ENCODE measurements at places on chromosomes 7 and 10. TPM values are rescaled to one million over a fixed set of nuclear protein-coding genes. Genes with fewer than 3 reads are reported as not detected.

Gene PTN
- total RNA-seq, result 56.6 TPM

GRCh38 chr7:5177060-5177459 is 13.0 kb upstream of the WIPI2 start:
- no peak overlapping the region for H3K27ac ChIP-seq
- H3K36me3 ChIP-seq, result no peaks in the 10 kb centered on the region
- no peaks in the 10 kb centered on the region for H3K4me1 ChIP-seq

- no peak for DNase-seq
- no peaks in the 10 kb centered on the region for H3K4me1 ChIP-seq
- no peak overlapping the region for H3K27ac ChIP-seq
- H3K4me3 ChIP-seq, result no peak overlapping the region
Measured at GRCh38 chr7:157043745-157044144, 33.3 kb upstream of the MNX1 start.

DNA sequence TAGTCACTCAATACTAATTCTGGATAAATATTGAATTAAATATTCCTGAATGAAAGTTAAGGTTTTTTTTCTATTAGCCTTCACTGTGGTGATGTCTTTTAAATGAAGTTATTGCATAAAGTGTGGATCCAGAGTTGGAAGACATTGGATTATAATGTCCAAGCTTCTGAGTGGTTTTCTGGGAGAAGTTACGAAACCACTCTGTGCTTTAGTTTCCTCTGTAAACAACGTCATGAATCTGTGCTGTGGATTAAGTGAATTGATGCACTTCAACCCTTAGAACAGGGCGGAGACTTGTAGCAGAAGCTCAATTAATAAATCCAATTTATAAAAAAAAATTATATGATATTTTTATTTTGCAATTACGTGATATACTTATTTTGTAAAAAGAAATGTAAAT is 271.7 kb downstream of the BICC1 start:
- H3K36me3 ChIP-seq, result no peaks in the 10 kb centered on the region
- H3K4me3 ChIP-seq, result no peak overlapping the region
- no peaks in the 10 kb centered on the region for H3K27me3 ChIP-seq
- no peak overlapping the region for H3K27ac ChIP-seq

DNA sequence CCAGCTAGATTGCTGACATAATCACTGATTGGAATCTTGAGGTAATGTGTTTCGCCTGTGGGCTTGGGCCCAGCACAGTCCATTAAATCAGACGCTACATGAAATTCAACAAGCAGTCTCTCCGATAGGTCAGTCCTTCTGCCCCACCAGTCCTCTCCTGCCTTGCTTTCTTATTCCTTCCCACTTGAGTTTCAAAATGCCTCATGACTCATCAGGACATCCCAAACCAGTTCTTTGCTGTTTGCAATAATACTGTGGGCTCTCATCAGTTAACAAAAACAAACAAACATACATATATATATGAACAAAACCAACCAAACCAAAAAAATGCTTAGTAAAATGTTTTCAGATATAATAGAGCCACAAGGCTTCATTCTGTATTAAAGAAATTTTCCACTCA is 599.0 kb downstream of the SORCS1 start:
- H3K27ac ChIP-seq, result no peak overlapping the region
- H3K27me3 ChIP-seq, result no peaks in the 10 kb centered on the region
- no peaks in the 10 kb centered on the region for H3K4me1 ChIP-seq
- H3K36me3 ChIP-seq, result no peaks in the 10 kb centered on the region
- DNase-seq, result no peak

DNA sequence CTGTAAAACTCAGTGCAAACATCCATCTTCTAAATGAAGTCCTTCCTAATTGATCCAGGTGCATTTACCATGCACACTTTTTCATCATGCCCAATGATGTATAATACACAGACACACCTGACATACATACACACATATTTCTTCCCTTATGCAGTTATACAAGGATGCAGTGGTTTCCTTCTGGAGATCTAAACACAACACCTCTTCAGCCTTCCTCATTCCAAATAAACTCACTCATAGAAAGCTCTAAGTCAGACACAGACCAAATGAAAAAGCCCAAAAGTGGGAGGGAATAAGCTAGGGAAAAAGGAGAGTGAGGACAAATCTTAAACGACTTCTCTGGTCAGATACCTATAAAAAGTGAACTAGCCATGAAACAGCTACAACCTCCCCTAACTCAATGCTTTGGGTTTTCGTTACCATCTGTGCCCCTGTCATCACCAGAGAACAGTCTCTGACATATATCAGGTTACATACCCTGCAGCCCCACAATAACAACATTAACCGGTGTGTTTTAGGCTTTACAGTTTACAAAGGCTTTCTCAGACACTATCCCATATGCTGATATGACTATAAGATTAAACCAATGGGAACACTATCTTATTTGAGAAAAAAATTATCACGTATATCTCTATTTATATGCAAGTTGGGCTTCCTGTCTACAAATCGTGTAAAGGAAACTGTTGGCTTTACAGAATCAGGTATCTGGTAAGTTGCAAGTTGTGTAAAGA is 675.2 kb downstream of the PHTF2 start:
- H3K27ac ChIP-seq, result no peak overlapping the region
- no peaks in the 10 kb centered on the region for H3K36me3 ChIP-seq
- DNase-seq, result no peak
- no peaks in the 10 kb centered on the region for H3K27me3 ChIP-seq

GRCh38 chr10:69684020-69684980 is 54.3 kb downstream of the FAM241B start:
- no peaks in the 10 kb centered on the region for H3K36me3 ChIP-seq
- peak overlapping the region; percentile 58 for H3K27ac ChIP-seq
- H3K4me1 ChIP-seq, result peaks cover 9% of the 10 kb centered on the region
- DNase-seq, result peak; percentile 69
- no peak overlapping the region for H3K4me3 ChIP-seq
- no peaks in the 10 kb centered on the region for H3K27me3 ChIP-seq
